ENCODE measurements at places on chromosomes 11 and 22.

GRCh38 chr11:65376138-65376713 is 6.2 kb downstream of the SLC25A45 start:
- no peak for DNase-seq

DNA sequence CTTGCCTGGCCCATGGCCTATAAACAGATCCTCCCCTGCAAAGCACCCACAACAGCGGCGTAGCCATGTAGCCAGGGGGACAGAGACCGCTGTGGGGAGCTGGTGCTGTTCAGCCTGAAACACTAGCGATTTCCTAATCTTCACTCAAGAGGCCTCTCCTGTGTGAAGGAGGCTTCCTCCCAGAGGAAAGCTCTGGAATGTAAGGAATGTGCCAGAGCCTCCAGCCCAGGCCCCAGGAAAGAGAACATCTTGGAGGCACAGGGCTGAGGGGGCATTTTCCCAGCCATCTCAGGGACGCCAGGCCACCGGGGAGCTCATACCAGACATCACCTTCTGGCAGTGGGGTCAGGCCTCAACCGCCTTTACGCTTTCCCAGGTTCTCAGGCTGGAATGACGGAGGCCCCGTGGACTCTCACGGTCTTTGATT is 24.0 kb downstream of the MIAT start:
- DNase-seq = no peak

GRCh38 chr11:116701876-116702275 is 70.9 kb downstream of the BUD13 start:
- DNase-seq = no peak

GRCh38 chr11:35239471-35240075 is 100.6 kb downstream of the CD44 start:
- no peak for DNase-seq

- DNase-seq = no peak
These were observed 69.0 kb upstream of the NARS2 start for GRCh38 chr11:78643676-78644056.

DNA sequence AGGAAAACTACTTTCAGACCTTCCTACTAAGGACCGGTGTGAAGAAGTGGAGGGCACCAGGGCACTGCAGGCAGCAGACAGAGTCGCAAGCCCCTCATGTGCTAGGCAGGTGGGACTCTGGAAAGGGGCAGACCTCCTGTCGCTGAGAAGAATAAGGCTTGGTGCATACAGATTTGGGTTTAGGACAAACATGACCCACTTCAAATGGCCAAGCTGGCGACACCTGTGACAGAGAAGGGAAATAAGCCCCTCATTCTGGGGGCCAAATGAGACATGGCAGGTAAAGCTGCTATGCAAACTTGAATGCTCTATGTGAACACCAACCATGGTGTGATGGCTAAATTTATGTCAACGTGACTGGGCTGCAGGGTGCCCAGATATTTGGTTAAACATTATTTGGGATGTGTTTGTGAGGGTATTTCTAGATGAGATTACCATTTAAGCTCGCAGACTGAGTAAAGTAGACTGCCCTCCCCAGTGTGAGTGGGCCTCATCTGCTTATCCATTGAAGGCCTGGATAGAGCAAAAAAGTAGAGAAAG is 112.4 kb upstream of the PITPNB start:
- no peak for DNase-seq

GRCh38 chr11:73259406-73260126 is 12.6 kb upstream of the P2RY6 start:
- no peak for DNase-seq

DNA sequence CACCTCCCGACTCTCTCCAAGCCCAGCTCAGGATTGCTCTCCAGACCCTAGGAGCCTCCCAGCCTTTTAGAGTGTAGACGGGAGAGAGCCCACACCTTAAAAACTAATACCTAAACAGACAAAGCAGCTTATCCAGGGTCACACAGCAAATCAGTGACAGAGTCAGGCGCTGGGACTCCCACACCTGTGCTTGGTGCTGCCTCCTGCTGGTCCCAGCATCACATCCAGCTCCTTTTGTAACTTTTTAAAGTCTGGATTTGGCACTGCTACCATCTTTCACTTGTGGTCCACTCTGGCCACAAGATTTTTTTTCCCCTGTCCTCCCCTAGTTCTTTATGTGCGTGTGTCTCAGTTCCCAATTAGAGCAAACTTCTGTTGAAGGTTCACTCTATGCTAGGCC is 4.7 kb downstream of the ANO1 start:
- DNase-seq = no peak

DNA sequence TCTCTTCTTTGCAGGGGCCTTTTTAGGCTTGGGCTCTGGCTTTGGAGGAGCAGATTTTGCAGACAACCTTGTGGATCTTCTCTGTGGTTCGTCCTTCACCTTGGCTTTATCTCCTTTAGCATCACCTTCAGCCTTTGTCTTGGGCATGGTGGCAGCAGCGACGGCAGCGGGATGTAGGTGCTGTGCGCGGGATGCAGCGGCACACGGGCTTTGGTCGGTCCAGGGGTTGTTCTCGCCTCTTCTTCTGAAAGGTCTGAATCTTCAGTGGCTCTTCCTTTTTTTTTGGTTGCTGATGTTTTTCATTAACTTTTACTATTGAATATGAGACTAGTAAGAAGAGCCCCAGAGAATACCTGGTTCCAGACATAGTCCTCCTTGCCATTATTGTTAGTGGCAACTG is 10.0 kb downstream of the MEI1 start:
- DNase-seq = no peak

DNA sequence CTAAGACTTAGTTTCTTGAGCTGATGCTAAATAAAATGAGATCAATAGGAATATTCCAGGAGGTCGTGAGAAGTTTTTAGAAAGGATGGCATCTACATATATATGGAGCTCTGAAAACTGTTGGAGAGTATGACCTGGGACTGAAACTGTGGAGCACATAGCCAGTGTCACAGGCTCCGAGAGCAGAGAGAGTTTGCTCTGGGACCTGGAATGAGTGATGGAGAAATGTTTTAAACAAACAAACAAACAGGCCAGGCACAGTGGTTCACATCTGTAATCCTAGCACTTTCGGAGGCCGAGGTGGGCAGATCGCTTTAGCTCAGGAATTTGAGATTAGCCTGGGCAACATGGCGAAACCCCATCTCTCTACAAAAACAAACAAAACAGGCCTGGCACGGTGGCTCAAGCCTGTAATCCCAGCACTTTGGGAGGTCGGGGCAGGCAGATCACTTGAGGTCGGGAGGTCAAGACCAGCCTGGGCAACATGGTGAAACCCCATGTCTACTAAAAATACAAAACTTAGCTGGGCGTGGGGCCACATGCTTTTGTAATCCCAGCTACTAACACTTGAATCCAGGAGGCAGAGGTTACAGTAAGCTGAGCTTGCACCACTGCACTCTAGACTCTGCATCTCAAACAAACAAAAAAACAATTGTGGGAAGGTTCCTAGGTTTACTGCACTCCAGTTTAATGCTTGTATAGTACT is 67.1 kb downstream of the SLC35F2 start:
- DNase-seq = no peak

DNA sequence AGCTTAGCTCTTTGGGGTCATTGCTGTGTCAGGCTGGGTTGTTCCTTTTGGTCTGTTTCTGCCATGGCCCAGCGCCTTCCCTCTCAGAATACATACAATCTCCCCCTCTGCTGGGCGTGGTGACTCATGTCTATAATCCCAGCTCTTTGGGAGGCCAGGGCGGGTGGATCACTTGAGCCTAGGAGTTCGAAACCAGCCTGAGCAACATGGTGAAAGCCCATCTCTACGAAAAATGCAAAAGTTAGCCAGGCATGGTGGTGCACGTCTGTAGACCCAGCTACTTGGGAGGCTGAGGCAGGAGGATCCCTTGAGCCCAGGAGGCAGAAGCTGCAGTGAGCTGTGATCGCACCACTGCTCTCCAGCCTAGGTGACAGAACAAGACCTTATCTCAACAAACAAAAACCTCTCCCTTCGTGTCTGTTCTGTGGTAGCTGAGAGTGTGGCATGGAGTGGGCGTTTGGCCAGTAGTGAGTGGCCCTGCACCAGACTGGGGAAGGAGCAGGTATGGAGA is 46.7 kb upstream of the RAB1B start:
- DNase-seq = no peak

GRCh38 chr22:24106385-24107381 is 74.6 kb upstream of the SUSD2 start:
- no peak for DNase-seq

- DNase-seq = no peak
These were observed 4.4 kb downstream of the OTOG start for GRCh38 chr11:17551347-17552040.

Measured in stimulated activated CD8-positive, alpha-beta memory T cell treated with anti-CD3 and anti-CD28 coated beads, Interleukin-2, amount 100 ng/mL, for 48 hours (primary cell).